ENCODE measurements at places on chromosomes 11 and 22.

DNA sequence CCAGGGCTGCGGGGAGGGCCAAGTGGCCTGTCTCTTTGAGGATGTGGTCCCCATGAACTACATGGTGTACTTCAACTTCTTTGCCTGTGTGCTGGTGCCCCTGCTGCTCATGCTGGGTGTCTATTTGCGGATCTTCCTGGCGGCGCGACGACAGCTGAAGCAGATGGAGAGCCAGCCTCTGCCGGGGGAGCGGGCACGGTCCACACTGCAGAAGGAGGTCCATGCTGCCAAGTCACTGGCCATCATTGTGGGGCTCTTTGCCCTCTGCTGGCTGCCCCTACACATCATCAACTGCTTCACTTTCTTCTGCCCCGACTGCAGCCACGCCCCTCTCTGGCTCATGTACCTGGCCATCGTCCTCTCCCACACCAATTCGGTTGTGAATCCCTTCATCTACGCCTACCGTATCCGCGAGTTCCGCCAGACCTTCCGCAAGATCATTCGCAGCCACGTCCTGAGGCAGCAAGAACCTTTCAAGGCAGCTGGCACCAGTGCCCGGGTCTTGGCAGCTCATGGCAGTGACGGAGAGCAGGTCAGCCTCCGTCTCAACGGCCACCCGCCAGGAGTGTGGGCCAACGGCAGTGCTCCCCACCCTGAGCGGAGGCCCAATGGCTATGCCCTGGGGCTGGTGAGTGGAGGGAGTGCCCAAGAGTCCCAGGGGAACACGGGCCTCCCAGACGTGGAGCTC is 13.5 kb downstream of the ADORA2A start:
- DNase-seq, result no peak

- DNase-seq, result no peak
Observed at GRCh38 chr22:41642331-41643110, 21.4 kb downstream of the XRCC6 start.

DNA sequence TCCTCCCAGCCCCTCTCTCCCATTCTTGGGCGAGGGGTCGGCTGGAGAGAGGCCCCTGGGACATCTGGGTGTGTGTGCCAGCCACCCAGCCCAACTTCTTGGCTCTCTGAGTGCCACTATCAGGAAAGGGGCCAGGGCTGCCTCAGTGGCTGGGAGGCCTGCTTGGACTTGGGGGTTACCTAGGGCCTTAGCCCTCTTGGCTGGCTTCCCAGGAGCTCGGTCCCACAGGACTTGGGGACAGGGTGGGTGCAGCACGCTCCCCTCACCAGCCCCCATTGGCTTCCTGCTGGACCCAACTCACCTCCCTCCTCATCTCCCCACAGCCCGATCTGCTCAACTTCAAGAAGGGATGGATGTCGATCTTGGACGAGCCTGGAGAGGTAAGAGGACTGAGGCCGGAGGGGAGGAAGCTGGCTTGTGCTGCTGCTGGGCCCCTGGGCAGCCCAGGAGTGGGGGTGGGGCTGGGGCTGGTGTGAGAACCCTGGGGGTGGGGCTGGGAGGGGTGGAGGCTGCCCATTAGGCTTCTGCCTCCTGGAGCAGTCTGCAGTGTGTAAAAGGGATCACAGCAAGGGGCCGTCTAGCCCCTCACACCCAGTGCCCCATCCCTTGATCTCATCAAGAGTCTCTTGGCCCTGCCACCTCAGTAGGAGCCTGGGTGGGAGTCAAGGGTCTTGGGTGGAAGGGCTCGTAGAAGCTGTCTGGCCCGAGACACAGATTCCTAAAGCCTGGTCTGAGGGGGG is 54.8 kb downstream of the TRIOBP start:
- no peak for DNase-seq

DNA sequence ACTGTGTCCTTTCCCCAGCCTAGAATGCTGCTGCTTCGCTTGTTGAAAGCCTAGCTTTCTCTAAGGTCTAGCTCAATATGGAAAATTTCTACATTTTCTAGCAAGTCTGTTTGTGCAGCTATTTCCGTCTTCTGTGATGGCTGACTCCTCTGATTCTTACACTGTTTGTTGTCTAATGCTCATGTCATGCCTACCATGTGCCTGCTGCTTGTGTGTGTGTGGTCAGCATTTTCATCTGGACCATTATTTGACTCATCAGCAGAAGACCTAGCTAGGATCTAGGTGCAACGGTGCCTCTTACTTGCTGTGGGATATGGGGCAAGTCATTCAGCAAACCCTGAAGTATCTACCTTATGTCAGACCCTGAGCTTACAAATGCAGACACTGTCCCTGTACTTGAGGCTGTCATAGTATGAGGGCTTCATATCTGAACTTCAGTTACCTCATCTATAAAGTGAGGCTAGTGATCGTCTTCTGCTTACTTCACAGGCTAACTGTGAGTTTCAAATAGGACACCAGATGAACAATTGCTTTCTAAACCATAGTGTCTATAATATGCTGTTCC is 86.5 kb upstream of the MYO18B start:
- DNase-seq, result no peak

- DNase-seq, result no peak
Observed at GRCh38 chr22:19360300-19360792, 68.8 kb upstream of the CLTCL1 start.

DNA sequence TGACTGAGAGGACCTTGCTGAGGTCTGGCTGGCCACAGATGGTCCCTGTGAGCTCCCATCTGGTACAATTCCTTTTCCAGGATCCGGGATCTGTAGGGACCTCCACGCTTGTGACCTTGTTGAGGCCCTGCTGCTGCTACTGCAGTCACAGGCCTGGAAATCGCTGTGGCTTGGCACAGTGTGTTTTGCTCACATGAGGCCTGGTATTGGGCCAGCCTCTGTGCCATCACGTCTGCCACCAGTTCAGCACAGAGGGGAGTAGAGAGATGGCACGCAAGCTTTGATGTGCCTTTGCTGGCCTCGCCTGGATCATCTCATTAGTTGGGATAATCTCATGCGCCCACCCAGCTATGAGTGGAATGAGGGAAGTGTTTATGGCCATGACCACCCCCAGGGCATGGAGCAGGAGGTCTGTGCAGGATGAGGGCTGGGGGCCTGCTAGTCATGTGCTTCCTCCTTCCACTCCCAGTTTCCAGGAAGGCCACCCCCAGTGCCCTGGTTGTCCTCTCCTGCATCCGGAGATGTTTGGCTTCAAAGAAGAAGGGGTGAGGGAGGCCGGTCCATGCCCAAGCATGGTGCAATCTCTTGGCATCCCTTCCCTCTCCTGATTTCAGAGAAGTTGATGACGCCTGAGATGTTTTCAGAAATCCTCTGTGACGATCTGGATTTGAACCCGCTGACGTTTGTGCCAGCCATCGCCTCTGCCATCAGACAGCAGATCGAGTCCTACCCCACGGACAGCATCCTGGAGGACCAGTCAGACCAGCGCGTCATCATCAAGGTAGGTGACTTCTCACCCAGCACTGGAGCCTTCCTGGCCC is 22.4 kb downstream of the DERL3 start:
- DNase-seq, result no peak

DNA sequence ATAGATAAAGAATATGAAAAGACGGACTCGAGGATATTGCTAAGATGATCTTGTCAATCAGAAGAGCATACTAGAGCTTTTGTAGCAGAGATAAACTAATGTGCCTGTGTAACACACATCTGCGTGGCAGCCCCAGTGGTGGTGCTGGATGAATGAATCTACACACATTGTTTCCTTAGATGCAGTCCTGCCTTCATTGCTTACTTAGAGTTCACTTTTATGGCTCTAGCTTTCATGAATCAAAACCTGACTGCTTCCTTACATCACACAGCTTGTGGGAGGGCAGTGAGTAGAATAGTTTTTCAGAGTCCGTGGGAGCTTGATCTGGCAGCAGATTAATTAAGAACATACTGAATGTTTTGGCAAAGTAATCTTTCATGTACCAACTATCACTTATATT is 83.7 kb downstream of the EXT2 start:
- no peak for DNase-seq

DNA sequence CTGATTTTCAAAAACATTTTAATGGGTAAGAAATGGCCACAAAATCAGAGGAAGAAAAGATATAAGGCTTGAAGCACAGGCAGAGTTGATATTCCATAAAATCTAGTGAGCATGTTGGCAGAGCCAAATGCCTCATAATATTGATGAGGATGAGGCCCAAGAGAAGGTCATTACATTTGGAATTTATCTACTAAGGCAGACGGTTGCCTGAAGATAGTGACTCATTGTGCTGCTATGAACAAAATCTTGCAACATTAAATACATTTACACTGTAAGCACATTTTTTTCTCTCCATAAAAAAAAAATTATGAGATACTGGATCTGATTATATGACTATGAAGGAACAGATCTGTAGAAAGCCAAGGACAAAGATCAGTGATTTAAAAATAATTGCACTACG is 881.4 kb upstream of the CHORDC1 start:
- no peak for DNase-seq

- no peak for DNase-seq
Observed at GRCh38 chr11:117315285-117316196, 515 bp downstream of the BACE1 start.

- no peak for DNase-seq
Observed at GRCh38 chr11:30002157-30002785, 14.6 kb downstream of the KCNA4 start.

GRCh38 chr11:125562430-125562829 is 6.8 kb upstream of the EI24 start:
- no peak for DNase-seq

GRCh38 chr11:9028581-9028980 is 24.8 kb upstream of the NRIP3 start:
- DNase-seq, result no peak

DNA sequence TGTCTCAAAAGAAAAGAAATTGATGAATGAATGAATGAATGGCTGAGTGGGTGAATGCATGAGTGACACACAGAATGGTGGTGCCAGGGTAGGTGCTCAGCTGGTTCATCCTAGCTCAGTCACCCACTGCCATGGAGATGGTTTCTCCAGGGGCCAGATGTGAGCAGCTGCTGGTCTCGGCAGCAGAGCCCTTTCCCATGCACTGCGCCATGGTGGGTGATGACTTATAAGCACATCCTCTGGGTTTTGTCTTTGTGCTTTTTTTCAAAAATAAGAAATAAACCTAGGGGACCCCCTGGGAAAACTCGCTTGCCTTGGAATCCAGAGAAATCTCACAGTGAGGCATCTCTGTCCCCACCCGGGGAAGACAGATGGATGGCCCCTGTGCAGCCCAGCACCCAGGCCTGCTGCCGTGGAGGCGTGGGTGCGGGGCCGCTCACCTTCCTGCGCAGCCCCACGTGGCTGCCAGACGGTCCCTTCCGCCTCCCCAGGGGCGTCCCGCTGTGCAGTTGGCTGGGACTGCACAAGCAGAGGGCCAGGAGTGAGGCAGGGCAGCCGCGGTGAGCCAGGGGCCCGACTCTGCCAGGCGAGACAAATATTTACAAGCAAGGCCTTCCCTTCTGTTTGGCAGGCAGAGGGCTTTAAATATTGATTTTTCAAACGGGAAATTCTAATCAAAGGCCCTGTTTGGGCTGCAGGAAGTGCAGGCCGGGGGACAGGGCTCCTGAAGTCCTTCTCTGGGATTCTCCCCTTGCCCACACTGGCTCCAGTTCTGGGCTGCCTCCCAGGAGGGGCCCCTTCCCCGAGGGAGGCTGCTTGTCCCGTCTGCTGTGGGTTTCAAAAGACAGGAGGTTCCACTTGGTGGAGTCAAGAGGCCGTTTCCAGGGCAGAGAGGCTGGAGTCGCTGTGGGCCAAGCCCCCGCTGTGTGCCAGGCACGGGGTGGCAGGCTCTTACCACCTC is 24.3 kb downstream of the MPPED1 start:
- DNase-seq, result no peak

DNA sequence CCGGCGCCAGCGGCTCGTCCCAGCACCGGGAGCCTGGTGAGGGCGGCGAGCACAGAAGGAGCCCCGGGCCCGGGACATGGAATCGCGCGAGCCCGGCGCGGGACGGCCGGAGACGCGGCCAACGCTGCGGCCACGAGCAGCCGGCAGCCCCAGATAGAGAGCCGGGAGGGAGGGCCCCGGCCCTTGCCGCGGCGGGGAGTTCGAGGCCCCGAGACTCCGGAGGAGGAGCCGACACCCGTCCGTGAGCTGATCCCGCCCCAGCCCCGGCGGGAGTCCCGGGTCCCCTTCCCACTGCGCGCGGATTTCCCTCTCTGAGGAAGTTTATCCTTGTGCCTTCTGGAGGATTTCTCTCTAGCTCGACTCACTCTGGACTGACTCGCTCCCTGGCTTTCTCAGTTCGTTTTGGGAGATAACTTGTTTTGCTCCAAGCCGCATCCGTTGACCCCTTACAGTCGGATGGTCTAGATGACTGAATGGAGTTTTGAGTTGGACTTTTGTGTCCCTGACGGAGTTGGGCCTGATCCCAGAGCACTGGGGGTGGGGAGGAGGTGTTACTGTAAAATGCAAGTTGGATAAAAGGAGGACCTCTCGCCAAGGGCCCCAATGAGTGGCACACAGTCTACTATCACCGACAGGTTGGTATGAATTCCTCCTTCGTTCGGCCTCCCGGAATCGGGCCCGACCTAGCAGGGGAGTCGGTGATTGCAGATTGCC is 585 bp downstream of the ARHGEF12 start:
- peak; percentile 54 for DNase-seq

DNA sequence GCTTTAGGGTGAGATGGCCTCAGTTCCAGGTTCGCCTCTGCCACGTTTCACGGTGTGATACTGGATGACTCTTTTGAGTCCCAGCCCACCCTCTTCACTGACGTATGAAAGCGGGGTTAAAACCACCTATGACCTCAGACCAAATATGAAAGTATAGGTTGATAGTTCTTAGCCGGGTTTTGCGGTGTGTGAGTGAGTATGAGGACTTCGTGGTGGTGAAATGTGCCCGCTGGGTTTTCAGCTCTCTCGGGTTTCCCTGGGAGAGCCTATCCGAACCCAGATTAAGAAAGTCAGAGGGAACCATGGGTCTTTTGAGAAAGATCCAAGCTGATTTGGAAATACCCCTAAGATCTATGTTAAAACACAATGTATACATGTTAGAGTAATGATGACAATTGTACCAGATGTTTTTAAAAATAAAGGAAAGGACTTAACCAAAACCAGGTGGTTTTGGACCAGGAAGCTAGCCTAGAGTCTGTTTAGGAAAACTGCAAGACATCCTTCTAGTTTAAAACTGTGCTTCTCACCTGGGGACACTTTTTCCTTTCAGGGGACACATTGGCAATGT is 25.8 kb upstream of the ST3GAL4 start:
- DNase-seq, result no peak

DNA sequence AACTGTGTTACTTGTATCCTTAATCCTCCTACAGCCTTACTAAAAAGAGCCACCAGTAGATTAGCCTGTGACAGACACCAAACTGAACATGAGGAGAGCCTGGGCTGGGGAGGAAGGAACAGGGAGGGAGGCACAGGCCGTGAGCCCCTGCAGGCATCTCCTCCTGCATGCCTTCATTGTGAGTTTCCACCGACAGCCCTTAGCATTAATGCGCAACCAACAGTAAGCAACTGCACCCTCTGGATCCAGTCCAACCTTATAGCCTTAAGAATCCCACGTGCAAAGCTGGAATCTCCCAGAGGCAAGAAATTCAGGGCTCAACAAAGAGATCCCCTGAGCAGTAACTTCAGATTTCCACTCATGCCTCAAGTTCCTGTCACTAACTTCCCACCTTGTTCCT is 84.6 kb downstream of the ETS1 start:
- DNase-seq, result no peak

- no peak for DNase-seq
Observed at GRCh38 chr22:35205961-35206360, 51.3 kb upstream of the HMGXB4 start.

- no peak for DNase-seq
Observed at GRCh38 chr11:971731-972365, 46.2 kb downstream of the AP2A2 start.

All from hypothalamus (tissue), 51 donors.